ENCODE measurements at places on chromosomes 12 and 14. TPM values are rescaled to one million over a fixed set of nuclear protein-coding genes. Genes with fewer than 3 reads are reported as not detected.

B4GALNT1 gene
- polyA plus RNA-seq, result 42.2 TPM

TBC1D30 gene
- 12.0 TPM for polyA plus RNA-seq

GPRC5D gene
- polyA plus RNA-seq, result not detected

LAG3 gene
- polyA plus RNA-seq, result 0.81 TPM

TAC3 gene
- 4.5 TPM for polyA plus RNA-seq

MFAP5 gene
- polyA plus RNA-seq, result 0.42 TPM

EXOC3L4 gene
- polyA plus RNA-seq, result not detected

LALBA gene
- polyA plus RNA-seq, result not detected

CLEC4C gene
- not detected for polyA plus RNA-seq

CDKL1 gene
- polyA plus RNA-seq, result 1.8 TPM

GLIPR1L1 gene
- polyA plus RNA-seq, result not detected

PLXNC1 gene
- 2.2 TPM for polyA plus RNA-seq

MYL6 gene
- 1,760 TPM for polyA plus RNA-seq

CLEC2A gene
- polyA plus RNA-seq, result not detected

DBX2 gene
- 0.61 TPM for polyA plus RNA-seq

MMP17 gene
- 15.5 TPM for polyA plus RNA-seq

CLEC9A gene
- 0.80 TPM for polyA plus RNA-seq

PRICKLE1 gene
- polyA plus RNA-seq, result 2.9 TPM

LRCOL1 gene
- polyA plus RNA-seq, result 0.46 TPM

FAIM2 gene
- polyA plus RNA-seq, result 213 TPM

CNTN1 gene
- 19.5 TPM for polyA plus RNA-seq

ACOT4 gene
- 2.4 TPM for polyA plus RNA-seq

TAS2R46 gene
- not detected for polyA plus RNA-seq

TAPBPL gene
- polyA plus RNA-seq, result 14.5 TPM

DHH gene
- 0.15 TPM for polyA plus RNA-seq

STXBP6 gene
- 5.4 TPM for polyA plus RNA-seq

HOXC9 gene
- not detected for polyA plus RNA-seq

LMNTD1 gene
- not detected for polyA plus RNA-seq

NT5DC3 gene
- polyA plus RNA-seq, result 4.4 TPM

SLC5A8 gene
- polyA plus RNA-seq, result not detected

HAL gene
- polyA plus RNA-seq, result not detected

MEG3 gene
- polyA plus RNA-seq, result 33.5 TPM

ATP2A2 gene
- polyA plus RNA-seq, result 139 TPM

All from brain (organoid and tissue), 16 donors.